ENCODE measurements at places on chromosomes 2 and 18. TPM values are rescaled to one million over a fixed set of nuclear protein-coding genes. Genes with fewer than 3 reads are reported as not detected.

- no peak overlapping the region for H3K27ac ChIP-seq
- no peaks in the 10 kb centered on the region for H3K4me1 ChIP-seq
- H3K4me3 ChIP-seq = no peak overlapping the region
- no peaks in the 10 kb centered on the region for H3K36me3 ChIP-seq
- no peak for DNase-seq
Observed at GRCh38 chr2:191280834-191281756, 35.9 kb downstream of the MYO1B start.

DNA sequence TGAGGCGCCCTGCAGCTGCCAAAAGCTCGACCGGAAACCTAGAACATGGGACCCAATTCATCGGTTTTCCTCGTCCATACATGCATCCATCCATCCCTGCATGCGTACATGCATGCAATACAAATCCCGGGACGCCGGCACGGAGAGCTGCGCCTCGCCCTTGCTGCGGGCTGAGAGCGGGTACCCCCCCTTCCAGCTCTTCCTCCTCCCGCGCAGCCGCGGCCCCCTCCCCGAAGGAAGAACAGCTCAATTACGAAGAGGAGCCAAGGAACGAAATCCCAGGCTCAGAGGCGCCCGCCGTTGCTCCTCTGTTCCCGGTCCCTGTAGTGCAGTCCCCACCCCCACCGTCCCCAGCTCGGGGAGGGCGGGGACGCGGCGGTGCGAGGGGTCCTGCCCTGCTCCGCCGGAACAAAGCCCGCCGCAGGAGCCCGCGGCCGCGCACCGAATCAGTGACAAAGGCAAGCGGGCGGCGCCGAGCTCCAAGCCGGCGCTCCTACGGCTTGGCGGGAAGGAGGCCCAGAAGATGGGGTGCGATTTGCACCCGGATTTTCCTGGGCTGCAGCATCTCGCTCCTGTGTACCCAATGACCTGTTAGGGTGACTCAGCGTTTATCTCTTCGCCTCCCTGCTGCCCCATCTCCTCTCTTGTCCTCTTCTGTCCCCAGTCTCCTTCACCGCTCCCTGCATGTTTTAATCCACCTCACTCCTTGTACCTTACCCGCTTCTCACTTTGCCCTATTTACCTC lies 8.9 kb upstream of the POU3F3 start:
- peaks cover 54% of the 10 kb centered on the region for H3K27me3 ChIP-seq
- H3K27ac ChIP-seq = no peak overlapping the region
- H3K4me1 ChIP-seq = no peaks in the 10 kb centered on the region
- no peak overlapping the region for H3K4me3 ChIP-seq
- no peak for DNase-seq
- no peaks in the 10 kb centered on the region for H3K36me3 ChIP-seq

- peaks cover 8% of the 10 kb centered on the region for H3K4me1 ChIP-seq
- no peaks in the 10 kb centered on the region for H3K36me3 ChIP-seq
- no peak overlapping the region for H3K27ac ChIP-seq
- no peak for DNase-seq
Observed at GRCh38 chr18:8045160-8045883, 478.2 kb downstream of the PTPRM start.

DBI gene
- 222 TPM for total RNA-seq

DNER gene
- 1.1 TPM for total RNA-seq

DNA sequence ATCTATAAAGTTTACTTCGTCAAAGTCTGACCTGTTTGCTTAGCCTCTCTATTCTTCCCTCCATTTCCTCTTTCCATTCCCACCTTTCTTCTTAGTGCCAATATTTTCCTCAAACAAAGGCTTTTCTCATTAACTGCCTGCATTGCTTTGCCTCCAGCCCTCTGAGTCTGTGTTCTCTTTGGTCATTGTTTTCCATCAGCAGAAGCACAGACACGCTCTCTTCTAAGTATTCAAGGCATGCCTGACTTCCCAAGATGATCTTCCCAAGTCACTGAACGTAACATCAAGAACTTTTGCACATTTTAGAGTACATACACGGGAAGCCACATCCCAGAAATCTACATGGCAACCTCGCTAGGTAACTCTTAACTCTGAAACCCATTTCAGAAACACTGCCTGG lies 32.6 kb upstream of the ANXA4 start:
- H3K4me1 ChIP-seq = no peaks in the 10 kb centered on the region
- DNase-seq = no peak
- no peaks in the 10 kb centered on the region for H3K36me3 ChIP-seq
- H3K27me3 ChIP-seq = peaks cover 13% of the 10 kb centered on the region

DNA sequence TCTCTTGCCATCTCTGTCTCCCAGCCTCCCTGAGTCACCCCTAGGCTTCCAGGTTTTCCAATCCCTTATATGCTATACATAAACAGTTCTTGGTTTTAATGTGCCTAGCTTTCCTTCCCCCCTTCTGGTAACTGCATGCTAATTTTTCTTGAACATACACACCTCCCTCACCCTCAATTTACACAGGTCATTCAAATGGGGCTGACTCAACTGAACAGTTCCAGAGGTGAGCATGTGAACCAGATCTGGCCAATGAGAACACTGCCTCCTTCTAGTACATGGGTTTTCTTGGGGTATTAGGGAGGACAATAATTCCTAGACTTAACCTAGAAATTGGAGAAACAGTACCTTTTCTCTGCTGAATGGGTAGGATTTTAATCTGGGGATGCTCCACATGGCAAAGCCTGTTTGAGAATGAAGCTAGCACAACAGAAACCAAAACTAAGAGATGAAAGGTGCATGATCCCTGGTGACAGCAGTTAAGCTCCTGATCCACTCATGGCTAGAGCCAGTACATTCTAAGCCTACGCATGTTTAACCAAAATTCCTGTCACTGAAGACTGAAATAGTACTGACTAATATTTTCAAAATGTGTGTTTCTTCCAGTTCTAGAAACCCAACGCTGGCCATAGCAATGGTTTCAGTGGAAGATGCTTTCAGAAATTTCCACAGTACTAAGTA lies 11.8 kb downstream of the SLC25A12 start:
- H3K4me3 ChIP-seq = no peak overlapping the region
- H3K36me3 ChIP-seq = no peaks in the 10 kb centered on the region
- H3K27ac ChIP-seq = no peak overlapping the region
- no peaks in the 10 kb centered on the region for H3K4me1 ChIP-seq

NAB1 gene
- 52.1 TPM for total RNA-seq

DNA sequence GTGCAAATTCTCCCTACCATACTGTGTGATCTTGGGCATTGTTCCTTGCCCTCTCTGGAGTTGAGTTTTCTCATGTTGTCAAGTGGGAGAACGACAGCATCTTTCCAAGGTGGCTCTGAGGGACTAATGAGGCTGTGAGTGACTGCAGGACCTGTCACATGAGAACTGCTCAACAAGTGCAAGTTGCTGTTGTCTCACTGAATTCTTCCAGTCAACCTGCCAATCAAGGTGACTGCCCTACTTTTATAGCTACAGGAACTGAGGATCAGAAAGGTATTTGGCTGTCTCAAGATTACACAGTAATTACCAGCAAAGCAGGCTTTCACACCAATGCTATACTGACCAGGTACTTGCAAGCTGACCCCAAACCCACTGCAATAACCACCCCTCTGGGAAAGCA lies 137.6 kb downstream of the MTCL1 start:
- H3K4me1 ChIP-seq = peaks cover 21% of the 10 kb centered on the region
- no peak overlapping the region for H3K4me3 ChIP-seq
- H3K27me3 ChIP-seq = no peaks in the 10 kb centered on the region
- H3K36me3 ChIP-seq = no peaks in the 10 kb centered on the region
- H3K27ac ChIP-seq = no peak overlapping the region
- no peak for DNase-seq

DNA sequence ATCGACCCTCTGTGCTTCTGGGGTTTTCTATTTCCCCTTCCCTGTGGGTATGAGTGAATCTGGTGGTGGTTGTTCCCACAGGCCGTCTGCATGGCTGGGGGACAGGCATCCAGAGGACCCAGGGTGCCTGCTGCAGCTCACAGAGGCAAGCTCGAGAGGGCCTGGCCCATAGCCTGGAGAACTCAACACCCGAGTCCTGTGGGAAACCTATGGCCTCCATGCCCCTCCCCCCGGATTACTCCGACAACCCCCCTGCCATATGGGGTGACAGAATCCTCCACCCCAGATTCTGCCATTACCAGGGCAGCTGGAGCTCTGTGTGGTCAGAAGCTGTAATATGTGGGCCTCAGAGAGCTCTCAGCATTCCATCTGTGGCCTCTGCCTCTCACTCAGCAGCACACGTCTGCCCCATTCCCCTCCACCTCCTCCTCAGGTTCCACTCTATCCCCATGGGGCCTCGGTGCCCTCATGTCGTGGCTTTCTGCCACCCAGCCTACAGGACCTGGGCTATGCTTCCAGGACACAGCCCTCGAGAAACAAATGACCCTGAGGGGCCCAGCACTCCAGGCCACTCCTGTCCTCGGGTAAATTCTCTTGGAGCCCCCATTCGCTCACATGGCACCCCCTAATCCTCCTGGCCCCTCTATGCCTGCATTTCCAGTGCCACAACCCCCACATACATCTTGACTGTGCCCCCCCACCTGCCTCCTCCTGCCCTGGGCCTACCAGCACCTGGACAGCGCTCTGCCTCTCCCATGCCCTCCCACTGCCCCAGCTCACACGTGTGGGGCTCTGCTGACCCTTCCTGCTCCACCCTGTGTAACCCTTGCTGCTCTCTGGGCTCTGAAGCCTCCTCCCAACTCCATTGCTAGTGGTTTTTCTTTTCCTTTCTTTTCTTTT lies 3.6 kb downstream of the MZT2A start:
- H3K36me3 ChIP-seq = peaks cover 35% of the 10 kb centered on the region
- H3K4me1 ChIP-seq = peaks cover 11% of the 10 kb centered on the region
- no peaks in the 10 kb centered on the region for H3K27me3 ChIP-seq
- no peak overlapping the region for H3K27ac ChIP-seq

RAD51AP2 gene
- not detected for total RNA-seq

GRCh38 chr2:224440988-224441387 lies 39.1 kb upstream of the FAM124B start:
- peak overlapping the region; percentile 73 for H3K4me3 ChIP-seq
- peak; percentile 13 for DNase-seq

DNA sequence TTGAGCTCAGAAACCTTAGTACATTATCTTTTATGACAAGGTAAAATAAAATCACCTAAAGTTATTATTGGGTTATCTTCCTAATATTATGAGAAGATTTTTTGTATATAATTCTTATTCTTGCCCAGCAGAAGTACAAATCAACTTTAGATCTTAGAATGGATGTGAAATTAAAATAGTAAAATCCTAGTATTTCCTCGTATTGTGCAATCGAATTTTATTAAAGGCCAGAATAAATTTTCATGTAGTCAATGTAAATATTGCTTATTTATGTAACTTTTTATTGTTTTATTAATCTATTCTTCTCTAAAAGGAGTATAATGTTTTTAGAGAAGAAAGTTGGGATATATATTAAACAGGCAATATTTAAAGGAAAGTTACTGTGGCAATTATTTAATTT lies 12.7 kb downstream of the MARS2 start:
- no peak overlapping the region for H3K27ac ChIP-seq
- no peak overlapping the region for H3K4me3 ChIP-seq
- no peaks in the 10 kb centered on the region for H3K36me3 ChIP-seq
- H3K27me3 ChIP-seq = no peaks in the 10 kb centered on the region
- DNase-seq = no peak

DES gene
- not detected for total RNA-seq

GRCh38 chr2:232365621-232366321 lies 12.8 kb upstream of the ALPP start:
- H3K27ac ChIP-seq = no peak overlapping the region
- H3K27me3 ChIP-seq = no peaks in the 10 kb centered on the region
- H3K4me3 ChIP-seq = no peak overlapping the region
- H3K36me3 ChIP-seq = no peaks in the 10 kb centered on the region
- H3K4me1 ChIP-seq = peaks cover 8% of the 10 kb centered on the region

CCDC148 gene
- 5.1 TPM for total RNA-seq

DNA sequence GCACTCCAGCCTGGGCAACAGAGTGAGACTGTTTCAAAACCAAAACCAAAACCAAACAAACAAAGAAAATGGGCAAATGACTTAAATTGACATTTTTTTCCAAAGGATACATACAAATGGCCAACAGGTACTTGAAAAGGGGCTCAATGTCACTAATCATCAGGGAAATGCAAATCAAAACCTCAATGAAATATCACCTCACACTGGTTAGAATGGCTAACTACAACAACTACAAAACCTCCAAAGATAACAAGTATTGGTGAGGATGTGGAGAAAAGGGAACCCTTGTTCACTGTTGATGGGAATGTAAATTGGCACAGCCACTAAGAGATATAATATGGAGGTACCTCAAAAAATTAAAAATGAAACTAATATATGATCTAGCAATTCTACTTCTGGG lies 213.2 kb upstream of the HS6ST1 start:
- DNase-seq = no peak
- H3K36me3 ChIP-seq = peaks cover under 1% of the 10 kb centered on the region
- peaks cover 18% of the 10 kb centered on the region for H3K4me1 ChIP-seq
- H3K27me3 ChIP-seq = no peaks in the 10 kb centered on the region
- H3K4me3 ChIP-seq = no peak overlapping the region

- no peak overlapping the region for H3K4me3 ChIP-seq
- H3K27ac ChIP-seq = no peak overlapping the region
- H3K36me3 ChIP-seq = no peaks in the 10 kb centered on the region
Observed at GRCh38 chr2:31219131-31219969, 2.0 kb upstream of the CAPN14 start.

CKAP2L gene
- total RNA-seq = 42.5 TPM

Data from Calu3 (cell line).